G401 (cell line): ENCODE measurements at places on chromosomes 12 and 14. TPM values are rescaled to one million over a fixed set of nuclear protein-coding genes. Genes with fewer than 3 reads are reported as not detected.

VWF gene
- total RNA-seq: 0.06 and 0.34 TPM in 2 replicates

STYX gene
- total RNA-seq: 28.6 and 33.9 TPM in 2 replicates

EMP1 gene
- 607 and 806 TPM in 2 replicates for total RNA-seq

TCTN1 gene
- 24.8 and 28.4 TPM in 2 replicates for total RNA-seq

MOK gene
- total RNA-seq: 11.3 and 20.6 TPM in 2 replicates

SLC38A4 gene
- 0.03 TPM in 1 of 2 replicates, not detected in the other for total RNA-seq

LRRC43 gene
- not detected in 2 replicates for total RNA-seq

RITA1 gene
- total RNA-seq: 63.7 and 69.2 TPM in 2 replicates

RDH16 gene
- total RNA-seq: not detected in 2 replicates
